Ureter (tissue), 1 donor: ENCODE measurements at places on chromosomes 5 and 9. TPM values are rescaled to one million over a fixed set of nuclear protein-coding genes. Genes with fewer than 3 reads are reported as not detected.

- no peak for DNase-seq
These were observed 802 bp downstream of the CCDC107 start for GRCh38 chr9:35658968-35659220.

DNA sequence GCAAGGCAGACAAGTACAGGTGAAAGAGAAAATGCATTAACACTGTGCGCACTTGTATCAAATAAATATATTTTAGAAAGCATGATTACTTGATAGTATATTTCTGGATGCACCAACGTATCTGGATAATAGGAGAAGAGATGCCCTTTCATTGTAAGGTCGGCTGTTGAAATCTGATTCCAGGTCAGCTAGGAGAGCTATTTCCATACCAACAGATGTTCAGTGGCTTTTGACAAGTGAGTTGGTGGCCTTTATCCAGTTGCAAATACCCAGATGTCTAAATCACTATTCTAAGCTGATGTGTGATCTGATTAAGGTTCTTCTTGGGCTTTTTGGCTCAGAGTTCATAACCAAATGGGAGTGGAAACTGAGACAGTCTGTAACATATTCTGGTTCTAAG is 128.2 kb upstream of the TBCA start:
- DNase-seq = no peak

- DNase-seq = no peak
These were observed 36.0 kb upstream of the IL7R start for GRCh38 chr5:35820735-35821134.

GRCh38 chr5:28648108-28648507 is 1609.7 kb upstream of the CDH9 start:
- DNase-seq = no peak

The PLAC8L1 gene
- 1.1 TPM for total RNA-seq
